ENCODE measurements at places on chromosomes 6 and 20.

GRCh38 chr6:166940643-166941068, 15.7 kb downstream of the RNASET2 start:
- no peak for DNase-seq

DNA sequence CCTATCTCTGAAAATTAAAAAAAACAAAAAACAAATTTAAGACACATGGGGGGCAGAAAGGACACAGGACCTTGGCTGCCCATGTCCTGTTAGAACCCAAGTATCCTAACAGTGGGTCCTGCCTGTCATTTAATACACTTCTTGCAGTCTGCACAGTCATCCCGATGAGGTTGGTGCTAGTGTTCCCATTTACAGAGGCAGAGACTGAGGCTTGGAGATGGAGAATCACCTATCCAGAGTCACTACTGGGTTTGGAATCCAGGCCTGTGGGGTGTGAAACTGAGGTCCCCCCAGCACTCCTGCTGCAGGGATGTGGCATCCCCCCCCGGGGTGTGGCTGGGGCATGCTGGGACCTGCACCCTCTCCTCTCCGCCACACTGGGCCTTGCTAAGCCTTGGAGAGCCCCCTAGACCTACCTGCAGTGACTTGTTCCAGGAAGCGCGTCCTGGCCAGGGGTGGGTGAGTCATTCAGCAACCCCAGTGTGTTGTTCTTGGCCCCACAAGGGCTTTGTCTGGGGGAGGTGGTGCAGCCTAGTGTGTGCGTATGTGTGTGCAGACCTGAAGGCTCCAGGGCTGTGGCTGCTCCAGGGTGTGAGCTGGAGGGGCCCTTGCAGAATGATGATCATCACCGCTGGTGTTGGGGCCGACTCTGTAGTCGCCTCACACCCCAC, 49.7 kb downstream of the BCAS4 start:
- DNase-seq, result no peak

- DNase-seq, result no peak
Measured at GRCh38 chr6:106608080-106608668, 21.1 kb downstream of the RTN4IP1 start.

- DNase-seq, result no peak
Measured at GRCh38 chr20:25496968-25497401, 88.3 kb downstream of the NINL start.

DNA sequence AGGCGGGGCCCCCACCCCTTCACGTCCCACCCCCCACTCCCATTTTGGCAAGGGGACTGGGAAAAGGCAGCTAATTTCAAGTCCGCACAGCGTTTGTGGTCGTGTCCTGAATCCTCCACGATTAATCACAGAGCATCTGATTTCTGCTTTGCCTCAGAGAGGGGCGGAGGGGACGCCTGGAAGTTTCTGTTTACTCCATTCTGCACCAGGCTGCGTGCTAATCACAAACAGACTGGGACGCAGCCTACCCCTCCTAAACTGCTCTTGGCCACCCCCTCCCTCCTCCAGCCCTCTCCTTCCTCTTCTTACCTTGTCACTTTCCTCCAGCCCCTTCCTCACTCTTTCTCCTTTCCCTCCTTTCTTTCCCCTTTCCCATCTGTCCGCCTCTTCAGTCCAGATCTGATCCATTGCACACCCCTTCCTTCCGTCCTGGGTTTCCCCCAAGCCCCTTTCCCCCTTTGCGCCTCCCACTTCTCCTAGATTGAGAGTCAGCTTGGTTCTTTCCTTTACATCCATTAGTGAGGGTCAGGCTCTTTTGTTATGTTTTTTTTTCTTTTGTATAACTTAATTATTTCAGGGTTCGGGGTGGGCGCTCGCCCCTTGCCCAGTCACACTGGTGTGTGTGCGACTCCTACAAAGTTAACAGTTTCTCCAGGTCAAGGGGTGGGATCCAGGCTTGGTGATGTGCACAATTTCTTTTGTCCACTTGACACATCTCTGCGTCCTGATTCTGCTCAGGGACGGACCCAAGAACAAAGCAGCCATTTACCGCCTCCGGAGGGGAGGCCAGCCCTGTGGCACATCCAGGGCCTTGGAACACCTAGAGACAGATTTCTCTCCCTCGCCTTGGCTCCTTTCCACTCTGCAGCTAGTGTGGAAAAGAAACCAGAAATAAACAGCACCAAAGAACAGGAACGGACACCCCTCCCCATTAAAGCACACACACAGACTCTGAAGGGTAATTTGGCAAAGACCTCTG, 520 bp upstream of the RIPOR3 start:
- no peak for DNase-seq
